Prostate gland (tissue), 2 donors: ENCODE measurements at places on chromosomes 3 and 15.

DNA sequence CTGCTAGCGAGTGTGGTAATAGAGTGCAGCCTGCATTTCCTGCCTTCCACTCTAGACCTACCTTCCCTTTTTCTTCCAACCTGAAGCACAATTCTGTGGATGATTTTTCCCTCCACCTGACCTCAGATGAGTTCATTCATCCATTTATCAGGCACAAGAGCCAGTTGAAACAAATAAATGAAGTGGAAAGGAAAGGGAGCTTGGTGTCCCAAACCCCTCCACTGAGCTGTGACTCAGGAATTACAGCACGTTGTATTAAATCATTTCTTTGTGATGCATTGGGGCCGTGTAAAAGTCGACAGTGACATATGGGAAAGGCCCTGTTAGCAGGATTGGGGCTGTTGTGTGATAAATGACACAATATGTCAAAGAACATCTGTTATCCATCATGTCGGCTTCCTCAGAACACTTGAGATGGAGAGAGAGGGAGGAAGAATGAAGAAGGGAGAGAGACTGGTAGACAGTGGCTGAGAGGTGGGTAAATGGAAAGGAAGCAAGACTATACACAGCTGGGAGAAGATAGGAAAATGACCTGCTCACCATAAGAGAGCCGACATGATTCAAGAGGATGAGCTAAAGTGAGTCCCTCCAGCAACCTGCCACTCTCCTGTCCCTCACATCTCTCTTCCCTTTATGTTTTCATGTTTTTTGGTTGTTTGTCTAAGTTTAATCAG, 366.0 kb downstream of the AGBL1 start:
- DNase-seq, result no peak

GRCh38 chr3:51400166-51400565, 9.1 kb downstream of the RBM15B start:
- no peak for DNase-seq

- DNase-seq, result no peak
Measured at GRCh38 chr3:25594007-25594502, 70.7 kb downstream of the TOP2B start.

GRCh38 chr15:81758818-81759284, 287.0 kb downstream of the MEX3B start:
- no peak for DNase-seq

GRCh38 chr3:105458518-105459215, 92.0 kb downstream of the ALCAM start:
- no peak for DNase-seq

DNA sequence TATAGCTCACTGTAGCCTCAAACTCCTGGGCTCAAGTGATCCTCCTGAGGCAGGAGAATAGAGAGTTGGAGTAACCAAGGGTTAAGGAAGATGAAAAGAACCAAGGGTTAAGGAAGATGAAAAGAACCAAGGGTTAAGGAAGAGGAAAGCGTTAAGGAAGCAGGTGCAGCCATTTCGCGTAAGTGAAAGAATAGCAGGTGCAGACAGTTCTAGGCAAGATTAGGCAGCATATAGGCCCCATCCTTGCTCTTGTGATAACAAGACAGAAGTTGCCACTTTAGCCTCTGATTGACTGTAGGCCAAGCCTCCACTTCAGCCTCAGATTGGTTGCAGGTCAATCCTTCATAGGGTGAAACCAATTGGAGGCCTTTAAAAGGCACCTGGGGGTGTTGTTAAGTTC, 677.4 kb downstream of the PDCD6IP start:
- no peak for DNase-seq

- DNase-seq, result no peak
Measured at GRCh38 chr3:13420045-13420830, at the start of gene NUP210. Gene NUP210, minus strand, starts transcription at chr3:13420322. Its CDS starts 96 bp downstream, at chr3:13420226.
